ENCODE measurements at places on chromosomes 1 and 21.
A peak's percentile ranks its signal among the peaks of the same experiment; 100 is the strongest.

DNA sequence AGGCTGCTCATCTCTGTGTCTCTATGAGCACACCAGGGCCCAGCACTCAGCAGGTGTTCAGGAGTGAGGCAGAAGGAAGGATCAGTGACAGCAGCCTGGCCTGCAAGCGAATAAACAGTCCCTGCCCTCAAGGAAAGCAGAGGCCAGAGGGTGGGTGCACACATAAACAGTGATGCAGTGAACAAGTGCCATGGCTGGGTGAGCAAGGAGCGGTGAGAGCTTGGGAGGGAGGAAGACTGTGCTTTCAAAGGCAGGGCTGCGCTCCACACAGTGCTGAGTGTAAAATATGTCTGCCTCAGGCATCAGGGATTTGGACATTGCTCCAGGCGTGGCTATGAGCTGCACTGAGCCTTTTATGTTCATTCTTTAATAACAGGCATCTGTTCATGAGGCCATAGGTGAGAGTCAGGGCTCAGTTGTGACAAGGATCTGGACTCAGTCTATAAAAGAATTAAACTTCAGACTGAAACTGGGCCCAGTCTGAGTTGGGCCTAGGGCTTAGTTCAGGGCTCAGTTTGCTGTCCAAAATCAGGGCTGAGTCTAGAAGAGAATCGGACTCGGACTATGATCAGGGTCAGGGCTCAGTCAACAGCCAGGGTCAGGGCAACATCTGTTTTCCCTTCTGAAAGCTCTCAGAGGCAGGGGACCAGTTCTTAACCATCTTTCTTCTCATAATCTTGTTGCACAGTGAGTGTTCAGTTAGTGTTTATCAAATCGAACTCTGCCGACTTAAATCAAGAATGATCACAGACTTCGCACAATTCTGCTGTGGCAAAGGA, 213.7 kb downstream of the FOXD2 start:
- DNase-seq = no peak

DNA sequence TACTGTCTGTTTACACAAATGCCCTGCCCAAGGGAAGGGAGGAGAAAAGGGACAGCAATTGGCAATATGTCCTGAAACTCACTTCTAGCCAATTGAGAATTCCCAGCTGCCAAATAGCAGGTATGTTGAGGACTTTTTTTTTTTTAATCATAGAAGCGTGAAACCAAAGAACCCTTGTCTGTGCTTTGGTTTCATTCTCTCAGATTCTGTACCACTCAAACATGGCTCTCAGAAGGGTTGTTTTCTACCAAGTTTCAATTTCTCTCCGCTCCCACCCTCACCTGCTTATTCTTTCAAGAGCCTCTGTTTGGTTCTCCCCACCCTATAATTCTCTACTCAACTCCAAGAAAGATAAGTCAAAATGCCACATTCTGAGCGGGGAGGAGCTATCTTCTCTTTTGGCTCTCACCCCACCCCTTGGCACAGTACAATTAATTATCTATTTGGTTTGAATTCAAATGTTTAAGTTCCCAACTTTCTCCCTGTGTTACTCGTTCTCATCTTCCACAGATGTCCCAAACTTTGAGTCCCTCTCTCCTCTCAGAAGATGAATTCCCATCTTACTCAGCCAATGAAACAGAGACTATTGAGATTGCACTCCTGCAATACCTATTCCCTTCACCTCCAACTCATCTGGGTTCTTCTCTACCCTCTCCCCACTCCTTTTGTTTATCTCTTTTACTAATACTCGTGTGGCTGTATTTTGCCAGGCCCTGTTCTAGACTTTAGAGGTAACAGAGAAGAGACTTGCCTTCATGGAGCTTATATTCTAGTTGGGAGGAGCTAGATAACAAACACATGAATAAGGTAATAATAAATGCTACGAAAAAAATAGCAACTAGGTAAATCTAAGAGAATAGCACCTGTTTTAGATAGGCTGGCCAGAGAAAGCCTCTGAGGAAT, 3.9 kb upstream of the TP53BP2 start:
- no peak for DNase-seq

DNA sequence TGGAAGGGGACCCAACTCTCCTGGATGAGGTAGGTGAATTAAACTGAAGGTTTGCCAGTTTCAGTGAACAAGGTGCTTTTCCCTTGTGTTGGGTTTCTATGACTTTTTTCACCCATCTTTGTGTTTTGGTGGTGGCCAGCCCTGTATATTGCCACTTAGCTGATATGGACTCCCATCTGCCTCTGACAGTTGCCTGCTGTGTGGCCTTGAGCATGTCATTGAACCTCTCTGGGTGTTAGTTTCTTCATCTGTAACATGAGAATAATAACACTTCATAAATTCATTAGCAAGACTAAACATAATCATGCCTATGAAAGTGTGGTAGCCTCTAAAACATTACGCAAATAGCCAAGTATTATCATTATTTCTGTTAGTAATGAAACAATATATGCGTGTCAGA, 141.7 kb downstream of the PBX1 start:
- no peak for DNase-seq

DNA sequence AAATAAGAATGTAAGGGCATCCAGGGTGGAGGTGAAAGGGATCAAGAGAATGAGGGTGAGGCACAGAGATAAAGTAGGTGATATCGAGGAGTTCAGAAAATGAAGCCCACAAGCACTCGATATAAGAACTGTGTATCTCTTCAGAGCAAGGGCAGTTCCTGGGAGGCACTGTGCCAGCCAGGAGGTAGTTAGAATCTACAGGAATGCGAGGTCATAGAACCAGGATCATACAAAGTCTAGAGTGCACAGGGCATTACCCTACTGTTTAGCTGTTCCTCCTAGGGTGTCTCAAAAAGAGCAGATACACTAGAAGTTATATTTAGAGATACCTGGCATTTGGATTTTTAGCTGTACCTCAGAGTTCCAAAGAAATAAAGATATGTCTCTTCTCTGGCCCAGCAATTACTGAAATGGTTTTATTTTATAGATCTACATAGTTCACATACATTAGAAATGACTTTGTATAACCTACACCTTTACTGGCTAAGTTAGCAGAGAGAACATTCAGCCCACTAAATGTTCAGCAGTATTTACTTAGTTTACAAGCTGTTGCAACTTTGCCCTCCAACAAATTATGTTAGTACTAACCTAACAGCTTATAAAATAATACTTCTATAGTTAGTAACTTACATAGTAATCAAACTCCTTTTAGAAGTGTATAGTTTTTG, 1.6 kb downstream of the OVAAL start:
- no peak for DNase-seq

GRCh38 chr1:45843474-45843905, 40.1 kb downstream of the MAST2 start:
- DNase-seq = no peak

DNA sequence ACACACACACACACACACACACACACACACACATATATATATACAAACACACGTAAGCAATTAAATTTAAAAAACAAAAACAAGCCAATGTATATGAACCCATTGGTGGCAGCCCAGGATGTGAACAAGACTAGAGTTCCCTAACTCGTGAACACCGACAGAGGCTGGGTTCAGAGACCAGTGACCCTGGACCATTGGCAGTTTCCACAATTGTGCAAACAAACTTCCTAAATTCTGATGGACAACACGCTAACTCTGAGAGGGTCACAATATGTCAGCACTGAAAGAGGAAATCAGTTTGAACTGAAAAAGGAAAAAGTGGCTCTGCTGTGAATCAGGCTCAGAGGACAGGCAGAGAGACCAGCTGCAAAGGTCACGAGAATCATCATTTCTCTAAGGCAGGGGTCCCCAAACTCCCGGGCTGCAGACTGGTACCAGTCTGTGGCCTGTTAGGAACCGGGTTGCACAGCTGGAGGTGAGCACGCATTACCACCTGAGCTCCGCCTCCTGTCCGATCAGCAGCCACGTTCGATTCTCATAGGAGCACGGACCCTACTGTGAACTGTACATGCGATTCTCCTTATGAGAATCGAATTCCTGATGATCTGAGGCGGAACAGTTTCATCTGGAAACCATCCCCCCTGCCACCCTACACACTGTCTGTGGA, 50.5 kb upstream of the ERO1B start:
- DNase-seq = no peak

- no peak for DNase-seq
Measured at GRCh38 chr1:41538741-41539417, 54.4 kb upstream of the EDN2 start.

- DNase-seq = peak; percentile 25
Measured at GRCh38 chr1:119286587-119287181, 81.9 kb upstream of the HAO2 start.
